ENCODE measurements at places on chromosomes 5 and 9.
A peak's percentile ranks its signal among the peaks of the same experiment; 100 is the strongest.

- peak; percentile 16 for DNase-seq
Measured at GRCh38 chr5:169873642-169874041, 106.7 kb downstream of the INSYN2B start.

DNA sequence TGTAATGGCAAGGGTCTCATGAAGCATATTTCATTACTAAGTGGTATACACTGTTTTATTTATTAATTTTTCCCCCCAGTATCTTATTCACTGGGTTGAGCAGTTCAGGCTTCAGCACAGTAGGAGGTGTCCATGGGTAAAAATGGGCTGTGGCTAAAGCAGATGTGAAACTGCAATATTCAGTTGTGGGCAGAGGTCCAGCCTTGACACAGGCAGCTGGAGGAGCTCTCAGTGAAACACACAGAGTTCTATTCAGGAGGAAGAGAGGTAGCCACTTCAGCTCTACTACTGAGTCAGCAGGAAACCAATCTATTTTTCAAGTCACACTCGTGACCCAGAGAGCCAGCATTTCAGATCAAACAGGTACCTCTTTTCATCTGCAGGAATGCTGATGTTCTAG is 418.3 kb downstream of the CDH10 start:
- DNase-seq, result no peak

- DNase-seq, result no peak
Measured at GRCh38 chr9:108219664-108220063, 636.1 kb downstream of the ACTL7B start.

- no peak for DNase-seq
Measured at GRCh38 chr9:76756268-76756640, 8.0 kb upstream of the PCA3 start.

- DNase-seq, result no peak
Measured at GRCh38 chr5:105735704-105736103, 1935.0 kb downstream of the EFNA5 start.

DNA sequence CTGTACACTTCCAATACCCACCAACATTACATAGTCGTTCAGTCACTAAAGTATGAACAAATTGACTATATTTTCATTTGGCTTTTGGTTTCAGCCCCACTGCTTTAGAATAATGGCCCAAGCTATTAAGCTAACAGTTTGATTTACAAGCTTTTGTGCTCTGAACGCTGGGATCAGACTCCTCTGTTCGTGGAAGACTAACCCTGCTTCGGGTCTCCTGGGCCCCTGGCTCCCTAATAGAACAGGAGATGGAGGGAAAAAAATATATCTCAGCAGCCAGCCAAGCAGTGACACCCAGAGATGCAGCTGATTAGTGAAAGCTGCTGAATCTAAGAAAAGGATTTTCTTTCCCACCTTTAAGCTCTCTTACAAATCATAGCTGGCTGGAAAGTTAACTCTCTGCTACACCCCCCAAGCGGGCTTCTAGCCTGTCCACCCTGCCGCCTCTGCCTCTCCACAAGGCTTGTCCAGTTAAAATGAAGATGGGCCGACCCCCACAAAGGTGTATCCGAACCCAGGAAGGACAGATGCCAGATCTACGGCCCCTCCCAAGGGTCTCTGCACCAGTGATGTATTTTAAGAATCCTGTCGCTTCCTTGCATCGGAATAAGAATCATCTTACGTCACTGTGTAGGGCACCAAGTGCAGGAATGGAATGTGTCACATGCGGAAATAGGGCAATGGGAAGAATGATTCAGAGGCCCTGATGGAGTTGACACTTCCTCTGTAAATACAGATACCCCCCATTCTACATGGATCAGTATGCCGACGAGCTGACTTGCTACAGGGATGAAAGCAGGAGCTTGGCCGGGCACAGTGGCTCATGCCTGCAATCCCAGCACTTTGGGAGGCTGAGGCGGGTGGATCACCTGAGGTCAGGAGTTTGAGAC is 33.4 kb upstream of the BARHL1 start:
- no peak for DNase-seq

- DNase-seq, result no peak
Measured at GRCh38 chr5:19488786-19489185, 499.2 kb downstream of the CDH18 start.

DNA sequence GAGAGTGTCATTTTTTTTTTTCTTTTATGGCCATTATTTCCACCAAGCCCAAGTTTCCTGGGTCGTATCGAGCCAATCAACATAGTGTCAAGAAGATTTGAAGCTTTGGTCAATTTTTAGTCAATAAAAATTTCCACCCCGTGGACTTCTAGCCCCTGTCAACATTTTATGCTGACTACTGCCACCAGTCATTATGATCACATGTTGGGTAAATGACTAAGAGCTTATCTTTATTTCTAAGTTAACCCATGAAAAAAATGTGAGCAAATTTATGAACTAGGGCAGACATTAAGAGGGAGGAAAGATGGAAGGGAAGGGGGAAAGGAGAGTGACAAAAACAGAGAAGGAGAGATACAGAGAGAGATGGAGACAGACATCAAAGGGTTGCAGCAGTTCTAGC is 143.5 kb upstream of the ALDH1B1 start:
- DNase-seq, result no peak

GRCh38 chr9:100567856-100568255 is 10.0 kb upstream of the CAVIN4 start:
- DNase-seq, result no peak

DNA sequence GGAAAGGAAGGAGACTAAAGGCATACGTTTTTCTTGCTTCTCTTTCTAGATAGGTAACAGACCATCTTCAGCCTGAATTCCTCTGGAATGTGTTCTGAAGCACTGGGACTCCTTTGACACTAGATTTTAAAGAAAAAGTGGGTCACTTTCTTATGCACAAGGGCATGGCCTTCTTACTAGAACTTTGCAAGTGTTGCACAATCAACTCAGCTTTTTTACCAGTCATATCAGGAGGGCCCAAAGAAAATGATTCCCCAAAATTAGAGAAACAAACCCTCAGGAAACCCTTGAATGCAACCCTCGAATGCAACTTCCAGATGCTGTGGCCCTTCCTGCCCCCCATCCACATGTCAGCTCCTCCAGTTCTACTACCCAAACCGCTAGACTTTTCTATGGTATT is 93.9 kb downstream of the YTHDC2 start:
- DNase-seq, result no peak

- no peak for DNase-seq
Measured at GRCh38 chr9:133389025-133389557, 12.9 kb downstream of the STKLD1 start.

GRCh38 chr5:107968998-107969397 is 298.3 kb upstream of the EFNA5 start:
- no peak for DNase-seq

DNA sequence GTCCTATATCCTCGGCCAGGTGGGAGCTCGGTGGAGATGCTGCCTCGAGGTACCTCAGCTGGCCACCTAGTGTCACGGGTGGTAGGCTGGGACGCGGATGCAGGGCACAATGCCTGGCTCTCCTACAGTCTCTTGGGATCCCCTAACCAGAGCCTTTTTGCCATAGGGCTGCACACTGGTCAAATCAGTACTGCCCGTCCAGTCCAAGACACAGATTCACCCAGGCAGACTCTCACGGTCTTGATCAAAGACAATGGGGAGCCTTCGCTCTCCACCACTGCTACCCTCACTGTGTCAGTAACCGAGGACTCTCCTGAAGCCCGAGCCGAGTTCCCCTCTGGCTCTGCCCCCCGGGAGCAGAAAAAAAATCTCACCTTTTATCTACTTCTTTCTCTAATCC is 2.0 kb downstream of the PCDHGC3 start:
- no peak for DNase-seq

DNA sequence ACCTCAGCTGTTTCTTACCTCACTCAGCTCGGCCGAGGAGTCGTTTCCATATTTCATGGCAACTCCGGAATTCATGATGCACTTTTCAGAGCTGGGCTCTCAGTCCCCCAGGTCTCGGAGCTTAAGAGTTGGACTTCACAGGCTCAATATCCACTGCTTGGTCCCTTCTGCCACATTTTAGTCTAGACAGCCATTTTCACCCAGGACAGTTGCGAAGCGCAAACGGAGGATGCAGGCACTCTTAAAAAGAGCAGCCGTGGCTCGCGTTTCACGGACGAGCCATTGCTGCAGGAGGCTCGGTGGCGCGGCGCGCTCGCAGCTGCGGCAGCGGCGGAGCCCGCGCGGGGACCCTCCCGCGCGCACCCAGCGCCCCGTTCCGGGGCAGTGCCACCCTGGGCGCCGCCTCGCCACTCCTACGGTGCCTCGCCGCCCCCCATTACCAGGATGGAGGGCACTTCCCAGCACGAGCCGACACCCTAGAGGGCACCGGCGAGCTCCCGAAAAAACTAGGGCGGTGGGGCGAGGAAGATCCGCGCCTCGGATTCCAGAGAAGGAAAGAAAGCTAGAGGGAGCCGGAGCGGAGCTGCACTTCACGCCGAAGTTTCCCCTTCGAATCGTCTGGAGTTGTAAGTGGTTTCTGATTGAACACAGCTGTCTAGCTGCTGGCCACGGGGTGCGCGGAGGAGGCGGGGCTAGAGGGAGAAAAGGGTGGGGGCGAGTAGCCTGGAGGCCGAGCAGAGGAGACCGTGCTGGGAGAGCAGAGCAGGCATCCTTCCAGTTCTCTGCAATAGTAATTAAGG is 140.3 kb downstream of the TSSK1B start:
- DNase-seq, result peak; percentile 85

DNA sequence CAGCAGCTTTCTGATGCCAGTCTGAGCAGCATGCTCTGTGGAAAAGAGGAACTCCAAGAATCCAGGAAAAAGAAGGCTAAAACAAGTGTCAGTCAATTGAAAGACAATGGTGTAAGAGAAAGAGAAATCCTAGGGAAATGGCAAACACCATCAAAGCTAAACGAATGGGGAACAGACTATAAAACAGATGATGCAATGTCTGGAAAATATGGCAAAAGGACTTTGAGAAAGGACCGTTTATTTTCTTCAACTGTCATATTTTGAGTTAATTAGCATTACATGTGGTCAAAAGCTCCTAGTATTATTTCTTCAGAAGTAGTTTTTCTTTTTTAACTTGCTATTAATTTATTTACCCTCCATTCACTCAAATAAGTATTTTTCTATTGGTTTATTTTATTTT is 465.2 kb downstream of the LRRC70 start:
- DNase-seq, result no peak

- DNase-seq, result no peak
Measured at GRCh38 chr5:160054047-160054446, 45.1 kb downstream of the TTC1 start.

DNA sequence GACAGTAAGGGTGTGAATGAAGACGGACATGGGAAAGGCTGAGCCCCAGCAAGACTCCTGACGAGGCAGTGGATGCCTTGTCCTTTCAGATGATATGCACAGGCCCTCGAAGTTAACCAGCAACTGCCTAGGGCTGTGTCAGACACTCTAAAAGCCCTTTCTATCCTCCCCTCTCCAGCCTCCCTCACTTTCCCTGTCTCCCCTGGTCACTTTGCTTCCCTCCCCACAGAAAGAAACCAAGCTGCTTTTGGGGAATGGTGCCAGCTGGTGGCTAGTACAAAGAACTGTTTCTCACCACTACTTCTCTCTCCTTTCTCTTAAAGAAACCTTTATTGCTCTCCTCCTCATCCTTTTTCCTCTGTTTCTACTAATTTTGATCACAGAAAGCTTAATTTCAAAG is 21.4 kb downstream of the LHFPL2 start:
- DNase-seq, result no peak

GRCh38 chr9:129185991-129186390 is 7.9 kb upstream of the IER5L start:
- DNase-seq, result no peak

- peak; percentile 73 for DNase-seq
Measured at GRCh38 chr5:30502277-30502676, 691.2 kb upstream of the CDH6 start.

DNA sequence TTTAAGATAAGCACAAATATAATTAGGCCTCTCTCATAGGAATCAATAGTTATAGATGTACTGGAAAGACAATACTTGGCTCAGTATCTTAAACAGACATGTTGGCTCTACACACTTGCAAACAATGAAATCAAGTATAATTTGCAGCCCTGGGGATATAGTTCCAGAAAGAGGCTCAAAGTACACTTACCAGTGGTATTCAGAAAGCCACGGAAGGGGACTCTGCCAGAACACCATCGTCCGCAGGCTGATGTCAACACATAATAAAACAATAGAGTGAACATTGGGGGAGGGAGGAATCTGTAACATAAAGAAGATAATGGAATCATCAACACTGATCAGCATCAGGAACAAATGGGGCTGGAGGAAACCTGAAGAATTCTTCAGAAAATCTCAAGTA is 31.2 kb upstream of the EBF1 start:
- no peak for DNase-seq

DNA sequence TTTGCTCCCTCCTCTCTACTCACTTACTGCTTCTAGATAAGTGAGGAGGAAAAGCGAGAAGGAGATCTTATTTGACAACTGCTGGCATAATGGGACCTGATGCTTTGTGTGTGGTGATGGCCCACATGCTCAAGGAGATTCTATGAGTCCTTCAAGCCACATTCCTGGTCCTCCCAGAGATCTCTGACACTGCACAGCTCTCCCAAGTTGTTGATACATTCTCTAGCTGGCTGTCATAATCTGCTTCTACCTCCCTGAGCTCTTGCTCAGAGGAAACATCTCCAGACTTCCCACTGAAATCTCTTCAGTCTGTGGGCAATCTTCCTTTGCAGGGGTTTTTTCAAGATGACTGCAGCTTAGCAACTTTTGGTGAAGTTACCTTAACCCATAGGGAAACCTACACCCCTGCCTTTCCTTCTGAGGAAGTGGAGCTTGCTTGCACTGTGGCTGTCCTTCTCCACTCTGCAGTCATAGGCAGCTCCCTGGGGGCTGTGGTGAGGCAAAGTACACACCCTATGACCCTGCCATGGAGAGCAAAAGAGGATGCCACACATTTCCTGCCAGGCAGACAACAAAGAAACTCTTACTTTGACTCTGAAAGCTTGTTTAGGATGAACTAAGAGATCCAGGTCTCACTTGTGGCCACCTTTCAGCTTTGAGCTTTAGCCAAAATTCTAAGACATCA is 163.8 kb downstream of the TMEM38B start:
- DNase-seq, result no peak

DNA sequence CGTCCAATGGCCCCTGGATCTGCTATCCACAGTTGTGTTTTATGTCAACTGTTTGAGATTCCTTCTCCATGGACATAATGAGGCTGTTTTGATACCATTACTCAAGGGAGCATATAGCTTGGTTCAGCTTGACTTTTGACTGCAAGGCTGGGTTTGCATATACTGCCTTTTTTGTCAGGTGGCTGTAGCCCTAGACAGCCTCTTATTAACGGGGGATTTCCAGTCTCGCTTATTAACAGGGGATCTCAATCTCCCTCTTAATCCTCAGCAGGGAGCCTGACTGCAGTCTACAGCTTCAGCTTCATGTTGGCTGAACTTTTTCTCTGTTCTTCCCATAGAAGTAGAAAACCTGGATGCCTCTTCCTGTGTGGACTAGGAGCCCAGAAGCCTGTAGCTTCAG is 73.7 kb upstream of the TNC start:
- DNase-seq, result no peak

GRCh38 chr9:98173181-98173580 is 19.3 kb downstream of the CORO2A start:
- no peak for DNase-seq
